ENCODE measurements at places on chromosomes 7 and 10. TPM values are rescaled to one million over a fixed set of nuclear protein-coding genes. Genes with fewer than 3 reads are reported as not detected.
A peak's percentile ranks its signal among the peaks of the same experiment; 100 is the strongest.

GRCh38 chr10:110456046-110456445 lies 41.7 kb upstream of the DUSP5 start:
- peak; percentile 75 for DNase-seq

DNA sequence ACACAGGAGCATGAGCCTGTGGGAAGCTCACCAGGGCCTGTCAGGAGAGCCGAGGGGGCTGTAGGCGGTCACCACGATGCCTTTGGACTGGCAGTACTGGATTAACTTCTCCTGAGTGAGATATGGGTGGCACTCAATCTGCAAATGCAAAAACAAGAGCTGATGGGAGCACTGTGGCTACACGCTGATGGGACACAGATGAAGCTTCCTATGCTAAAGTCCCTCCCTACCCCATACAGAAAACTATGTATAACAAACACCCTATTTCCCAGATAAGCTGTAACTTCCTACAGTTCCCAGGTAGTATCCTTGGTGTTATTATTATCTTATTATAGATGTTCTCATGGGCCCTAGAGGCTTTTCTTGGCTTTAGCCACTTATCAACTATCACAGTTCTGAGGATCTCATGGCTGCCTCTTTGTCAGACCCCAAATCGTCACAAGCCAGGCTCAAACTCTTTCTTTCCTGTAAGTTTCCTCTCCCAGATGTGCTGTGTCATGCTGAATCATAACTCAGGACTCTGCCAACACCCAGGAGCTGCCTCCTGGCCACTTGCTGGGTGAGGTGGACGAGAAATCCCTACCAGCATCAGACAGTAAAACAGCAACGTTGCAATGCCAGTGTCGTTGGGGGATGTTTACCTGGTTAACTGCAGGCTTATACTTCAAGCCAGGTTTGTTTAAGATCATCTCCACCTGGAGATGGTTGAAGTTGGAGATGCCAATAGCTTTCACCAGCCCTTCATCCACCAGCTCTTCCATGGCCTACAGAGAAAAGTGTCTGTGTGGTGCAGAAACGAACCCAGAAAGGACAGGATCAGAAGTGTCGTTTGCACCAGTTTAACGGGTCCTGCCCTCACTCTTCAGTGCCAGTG lies 10.3 kb downstream of the AKR1B1 start:
- DNase-seq, result peak; percentile 73

- no peak for DNase-seq
Observed at GRCh38 chr7:151645311-151645710, 125.6 kb upstream of the RHEB start.

DNA sequence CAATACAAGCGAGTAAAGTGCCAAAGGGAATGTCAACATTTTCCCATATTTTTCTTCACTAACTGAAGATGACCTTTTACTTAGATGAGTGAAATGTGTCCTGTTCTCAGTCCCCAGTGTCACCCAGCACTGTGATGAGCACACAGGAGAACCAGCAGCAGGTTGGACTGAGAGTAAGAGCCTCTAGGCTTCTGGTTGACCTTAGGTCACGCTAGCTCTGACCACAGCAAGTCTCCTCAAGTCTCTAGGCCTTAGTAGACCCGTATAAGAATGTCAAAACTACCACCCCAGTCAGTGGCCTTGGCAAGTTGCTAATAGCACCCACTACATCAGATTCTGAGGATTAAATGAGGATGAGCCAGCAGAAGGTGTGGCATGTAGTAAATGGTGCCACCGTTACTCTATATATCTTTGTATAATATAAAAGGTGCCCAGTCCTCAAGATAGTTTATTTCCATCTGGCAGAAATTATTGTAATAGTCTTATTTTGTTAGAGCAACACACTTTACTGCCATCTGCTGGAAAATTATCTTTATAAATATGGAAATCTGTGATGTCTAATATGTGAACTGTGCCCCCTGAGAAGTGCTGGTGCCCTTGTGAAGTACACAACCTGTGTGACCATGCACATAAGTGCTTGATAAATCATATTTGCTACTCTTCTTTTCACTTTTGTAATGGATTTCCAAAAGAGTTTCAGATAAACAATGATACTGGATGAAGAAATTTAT lies 75.7 kb downstream of the SPAG6 start:
- peak; percentile 54 for DNase-seq

GRCh38 chr7:101271021-101271420 lies 26.1 kb upstream of the FIS1 start:
- no peak for DNase-seq

GRCh38 chr7:95199779-95200558 lies 124.4 kb downstream of the PON1 start:
- peak; percentile 72 for DNase-seq

DNA sequence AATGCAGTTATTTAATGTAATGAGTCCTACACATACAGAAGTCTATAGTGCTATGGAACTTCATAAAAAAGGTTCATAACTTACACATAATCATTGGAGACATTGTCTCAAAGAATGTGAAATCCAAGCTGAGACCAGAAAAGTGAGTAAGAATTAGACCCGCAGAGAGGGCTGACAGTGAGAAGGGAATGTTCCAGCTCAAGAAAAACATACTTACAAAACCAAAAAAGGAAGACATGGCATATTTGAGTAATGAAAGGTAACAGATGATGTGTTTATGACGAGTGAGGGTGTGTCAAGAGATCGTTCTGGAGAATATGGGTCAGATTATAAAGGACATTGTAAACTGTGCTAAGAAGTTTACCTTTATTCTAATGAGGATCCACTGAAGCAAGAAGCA lies 566.5 kb downstream of the ATRNL1 start:
- no peak for DNase-seq

DNA sequence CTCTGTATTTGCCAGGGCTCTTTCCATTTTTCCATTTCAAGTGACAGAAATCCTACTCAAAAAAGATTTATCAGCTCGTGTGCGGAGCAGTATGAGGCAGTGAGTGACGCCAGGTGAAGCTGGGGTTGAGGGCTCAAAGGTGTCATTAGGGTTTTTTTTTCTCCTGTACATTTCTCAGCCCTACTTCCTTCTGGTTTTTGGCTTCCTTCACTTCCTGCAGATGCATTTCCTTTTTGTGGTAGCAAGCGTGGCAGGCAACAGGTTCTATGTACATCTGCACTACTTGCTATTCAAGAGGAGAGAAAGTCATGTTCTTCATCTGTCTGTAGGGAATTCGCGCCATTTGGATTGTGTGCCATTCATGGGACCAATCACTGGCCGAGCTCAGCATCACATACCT lies 52.8 kb upstream of the AOAH start:
- DNase-seq, result no peak

GRCh38 chr7:94507962-94508361 lies 1.6 kb upstream of the CASD1 start:
- no peak for DNase-seq

- no peak for DNase-seq
Observed at GRCh38 chr10:88147000-88147798, 283.8 kb downstream of the PTEN start.

DNA sequence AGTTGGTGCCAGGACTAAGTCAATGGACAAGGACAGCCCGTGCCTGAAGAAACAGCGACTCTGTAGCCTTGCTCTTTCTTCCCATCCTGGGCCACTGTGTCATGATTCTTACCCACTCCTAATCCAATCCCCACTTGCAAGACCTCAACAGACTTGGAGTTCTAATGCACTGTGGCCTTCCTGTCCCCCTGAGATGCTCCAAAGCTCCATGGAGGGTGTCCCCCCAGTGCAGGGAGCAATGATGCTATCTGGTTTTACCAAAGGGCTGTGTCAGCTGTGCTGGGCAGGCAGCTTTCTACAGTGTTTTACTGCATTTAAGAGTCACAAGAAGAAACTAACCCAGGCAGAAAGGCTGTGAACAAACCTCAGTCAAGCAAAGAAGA lies 108.1 kb downstream of the PRKAG2 start:
- no peak for DNase-seq

DNA sequence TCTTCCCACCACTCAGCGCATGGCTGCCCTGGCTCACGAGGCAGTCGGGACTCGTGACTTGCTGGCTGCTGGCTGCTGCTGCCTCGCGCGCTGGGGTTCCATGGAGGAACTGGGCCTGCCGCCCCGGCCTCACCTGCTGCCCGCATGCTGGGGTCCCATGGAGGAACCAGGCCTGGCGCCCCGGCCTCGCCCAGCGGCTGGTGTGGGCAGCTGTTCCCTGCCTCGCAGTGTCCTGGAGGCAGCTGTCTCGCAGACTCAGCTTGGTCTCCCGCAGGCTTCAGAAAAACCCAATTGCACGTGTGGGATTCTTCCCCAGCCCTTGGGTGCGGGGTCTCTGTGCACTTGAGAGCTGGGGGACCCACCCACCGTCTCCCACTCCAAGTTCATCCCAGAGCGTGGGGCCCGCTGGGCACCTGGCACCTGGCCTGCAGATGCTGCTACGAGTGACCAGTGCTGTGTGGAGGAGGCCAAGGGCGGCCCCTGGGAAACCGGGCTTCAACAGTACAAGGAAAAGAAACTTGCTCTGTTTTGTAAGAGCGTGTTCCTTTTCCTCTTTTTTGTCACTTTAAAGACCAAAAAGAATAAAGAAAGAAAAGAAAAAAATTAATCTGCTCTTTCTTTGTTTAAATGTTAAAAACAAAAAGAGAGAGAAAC lies 20.4 kb downstream of the PWWP2B start:
- no peak for DNase-seq

- peak; percentile 84 for DNase-seq
Observed at GRCh38 chr7:18667466-18667865, 171.9 kb downstream of the HDAC9 start.

- DNase-seq, result no peak
Observed at GRCh38 chr7:70400829-70401380, 731.0 kb upstream of the GALNT17 start.

- DNase-seq, result no peak
Observed at GRCh38 chr10:7890781-7891180, 72.5 kb downstream of the TAF3 start.

GRCh38 chr10:97708976-97709946 lies 4.3 kb upstream of the MARVELD1 start:
- peak; percentile 81 for DNase-seq

- DNase-seq, result no peak
Observed at GRCh38 chr10:96034625-96035024, 8.8 kb upstream of the CCNJ start.

MTPN gene
- total RNA-seq, result 171 TPM

ASCC1 gene
- 38.3 TPM for total RNA-seq

FKBP9 gene
- total RNA-seq, result 168 TPM

ZNF503 gene
- total RNA-seq, result 1.2 TPM

VWDE gene
- not detected for total RNA-seq
